ENCODE measurements at places on chromosomes 13 and 19. TPM values are rescaled to one million over a fixed set of nuclear protein-coding genes. Genes with fewer than 3 reads are reported as not detected.

GRCh38 chr19:46069806-46070341, 29.1 kb upstream of the IGFL4 start:
- no peak for DNase-seq
- H3K4me1 ChIP-seq, result no peaks in the 10 kb centered on the region
- peaks cover 91% of the 10 kb centered on the region for H3K27me3 ChIP-seq
- no peak overlapping the region for H3K27ac ChIP-seq
- no peaks in the 10 kb centered on the region for H3K36me3 ChIP-seq
- H3K4me3 ChIP-seq, result no peak overlapping the region

DNA sequence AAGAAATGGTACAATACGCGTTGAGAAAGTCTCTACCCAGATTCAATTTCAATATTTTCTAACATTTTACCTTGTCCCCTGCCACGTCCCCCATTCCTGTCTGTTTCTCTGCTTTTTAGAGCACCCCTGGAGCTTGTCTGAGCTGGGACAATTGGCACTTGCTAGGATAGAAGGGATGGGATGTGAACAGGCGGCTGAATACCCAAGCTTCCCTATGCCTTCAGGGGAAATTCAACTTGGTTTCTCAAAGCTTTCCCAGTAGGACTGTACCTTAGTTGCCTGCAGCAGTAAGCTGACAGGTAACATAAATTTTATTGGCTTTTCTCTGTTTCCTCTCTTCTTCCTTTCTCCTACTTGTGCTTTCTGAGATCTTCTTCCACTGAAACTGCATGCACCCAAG, 1663.3 kb downstream of the EFNB2 start:
- H3K4me1 ChIP-seq, result peaks cover 25% of the 10 kb centered on the region
- peaks cover 18% of the 10 kb centered on the region for H3K36me3 ChIP-seq
- H3K4me3 ChIP-seq, result no peak overlapping the region
- H3K27ac ChIP-seq, result no peak overlapping the region
- DNase-seq, result no peak

GRCh38 chr13:75766636-75767035, 130.5 kb downstream of the LMO7 start:
- H3K36me3 ChIP-seq, result peaks cover 7% of the 10 kb centered on the region
- no peak for DNase-seq
- peak overlapping the region; percentile 54 for H3K4me3 ChIP-seq
- peak overlapping the region; percentile 87 for H3K27ac ChIP-seq
- peaks cover 55% of the 10 kb centered on the region for H3K4me1 ChIP-seq
- H3K27me3 ChIP-seq, result no peaks in the 10 kb centered on the region

DNA sequence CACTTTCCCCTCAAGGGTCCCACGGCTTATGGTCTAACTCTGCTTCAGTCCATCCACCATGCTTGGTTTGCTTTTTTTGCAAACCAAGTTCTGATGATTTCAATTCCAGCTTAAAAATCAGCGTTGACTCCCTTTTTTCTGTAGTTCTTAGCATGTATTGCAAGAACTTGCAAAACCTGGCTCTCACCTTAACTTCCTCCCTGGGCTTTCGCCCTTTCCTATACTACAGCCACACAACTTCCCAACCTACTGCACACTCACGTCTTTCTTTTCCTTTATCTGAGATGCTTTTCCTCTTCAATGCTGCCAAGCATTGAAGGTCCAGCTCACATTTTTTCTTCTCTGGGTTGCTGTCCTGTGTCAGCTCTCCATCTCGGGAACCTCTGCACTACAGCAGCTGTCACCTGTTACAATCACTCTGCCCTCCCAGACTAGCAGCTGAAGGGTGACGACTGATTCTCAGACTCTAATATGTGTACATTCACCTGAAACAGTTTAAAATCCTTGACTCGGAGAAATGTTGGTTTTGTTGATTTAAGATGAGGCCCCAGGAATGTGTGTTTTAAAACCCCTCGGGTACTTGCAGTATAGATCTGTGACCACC, 143.7 kb downstream of the FREM2 start:
- DNase-seq, result no peak
- H3K36me3 ChIP-seq, result no peaks in the 10 kb centered on the region
- H3K27me3 ChIP-seq, result peaks cover 5% of the 10 kb centered on the region
- H3K4me3 ChIP-seq, result no peak overlapping the region
- no peaks in the 10 kb centered on the region for H3K4me1 ChIP-seq
- H3K27ac ChIP-seq, result no peak overlapping the region

GRCh38 chr19:51094696-51095279, 12.1 kb upstream of the KLK14 start:
- H3K4me1 ChIP-seq, result peaks cover 34% of the 10 kb centered on the region
- no peak overlapping the region for H3K27ac ChIP-seq
- no peaks in the 10 kb centered on the region for H3K27me3 ChIP-seq
- H3K36me3 ChIP-seq, result peaks cover 16% of the 10 kb centered on the region

Gene SERP2
- not detected for total RNA-seq

DNA sequence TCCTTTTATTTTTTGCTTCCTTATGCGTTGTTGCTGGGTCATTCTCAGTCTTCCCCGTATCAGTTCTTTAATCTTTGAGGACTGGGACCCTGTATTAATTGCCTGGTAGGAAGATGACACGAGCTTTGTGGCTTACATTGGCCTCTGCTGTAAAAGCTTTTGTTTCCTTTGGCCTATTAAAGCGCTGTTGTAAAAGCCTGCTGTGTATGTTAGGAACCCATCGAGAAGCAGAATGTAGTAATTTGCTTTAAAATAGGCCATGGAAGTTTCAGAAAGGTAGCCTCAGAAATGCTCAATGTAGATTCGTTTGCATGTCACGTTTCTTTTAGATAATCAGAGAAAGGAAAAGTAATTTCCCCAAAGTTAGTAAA, 257.5 kb upstream of the STARD13 start:
- no peaks in the 10 kb centered on the region for H3K27me3 ChIP-seq
- H3K36me3 ChIP-seq, result no peaks in the 10 kb centered on the region
- no peak for DNase-seq
- peaks cover 42% of the 10 kb centered on the region for H3K4me1 ChIP-seq
- H3K4me3 ChIP-seq, result peak overlapping the region; percentile 92

DNA sequence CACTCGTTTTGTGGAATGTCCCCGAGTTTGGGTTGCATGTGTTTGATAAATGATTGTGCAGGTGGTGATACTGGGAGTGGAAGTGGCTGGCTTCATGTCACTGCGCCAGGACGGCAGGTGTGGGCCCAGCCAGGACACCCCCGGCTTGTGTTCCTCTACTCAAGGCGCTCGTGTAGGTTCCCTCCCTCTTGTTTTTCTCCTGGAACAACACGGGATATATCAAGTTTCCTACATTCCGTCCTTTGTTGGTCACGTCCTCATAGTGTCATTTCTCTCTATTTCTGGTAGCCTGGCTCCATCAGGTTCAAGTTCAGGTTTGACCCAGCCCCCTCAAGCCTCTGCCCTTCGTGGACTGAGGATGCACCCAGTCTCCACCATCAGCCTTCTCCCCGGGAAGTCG, 16.3 kb downstream of the IL17D start:
- H3K36me3 ChIP-seq, result no peaks in the 10 kb centered on the region
- H3K27me3 ChIP-seq, result peaks cover 13% of the 10 kb centered on the region
- peaks cover 13% of the 10 kb centered on the region for H3K4me1 ChIP-seq
- no peak for DNase-seq
- H3K4me3 ChIP-seq, result no peak overlapping the region

DNA sequence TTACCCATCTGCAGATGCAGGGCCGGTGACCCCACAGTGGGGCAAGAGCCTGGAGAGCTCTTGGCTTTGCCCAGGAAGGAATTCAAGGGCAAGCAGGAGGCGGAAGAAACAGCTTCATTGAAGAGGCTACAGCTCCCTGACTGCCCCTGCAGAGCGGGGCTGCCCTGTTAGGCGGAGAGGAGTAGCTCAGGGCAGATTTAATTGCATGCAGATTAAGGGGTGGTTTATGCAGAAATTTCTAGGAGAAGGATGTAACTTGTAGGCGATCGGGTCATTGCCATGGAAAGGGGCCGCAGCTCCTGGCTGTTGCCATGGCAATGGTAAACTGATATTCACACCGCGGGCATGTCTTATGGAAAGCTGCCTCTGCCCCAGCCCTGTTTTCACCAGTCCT, 94.1 kb downstream of the ATP11A start:
- peaks cover 5% of the 10 kb centered on the region for H3K4me1 ChIP-seq
- no peaks in the 10 kb centered on the region for H3K27me3 ChIP-seq
- H3K36me3 ChIP-seq, result peaks cover 14% of the 10 kb centered on the region
- no peak for DNase-seq
- H3K4me3 ChIP-seq, result no peak overlapping the region

Gene LAIR2
- not detected for total RNA-seq

DNA sequence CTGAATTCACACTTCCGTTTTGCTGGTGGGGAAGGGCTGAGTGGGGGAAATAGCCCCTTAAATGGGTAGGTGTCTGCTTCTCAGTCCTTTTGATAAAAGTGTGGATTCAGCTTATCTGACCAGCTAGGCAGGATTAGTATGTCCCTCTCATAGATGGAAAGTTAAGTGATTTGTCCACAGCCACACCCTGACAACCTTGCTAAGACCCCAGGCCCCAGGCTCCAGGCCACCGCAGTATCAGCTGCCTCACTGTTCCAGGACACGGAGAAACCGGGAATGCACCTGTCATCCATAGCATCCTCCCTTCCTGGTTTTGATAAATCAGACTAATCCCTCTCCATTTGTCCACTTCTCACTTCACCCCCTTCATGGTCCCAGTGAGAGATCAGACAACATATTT, 197.7 kb downstream of the USP12 start:
- DNase-seq, result no peak
- H3K27ac ChIP-seq, result no peak overlapping the region
- H3K27me3 ChIP-seq, result no peaks in the 10 kb centered on the region
- H3K4me3 ChIP-seq, result no peak overlapping the region

GRCh38 chr13:76538004-76538403, 348.2 kb downstream of the KCTD12 start:
- H3K4me1 ChIP-seq, result no peaks in the 10 kb centered on the region
- peaks cover 22% of the 10 kb centered on the region for H3K27me3 ChIP-seq
- no peak for DNase-seq
- H3K4me3 ChIP-seq, result no peak overlapping the region

DNA sequence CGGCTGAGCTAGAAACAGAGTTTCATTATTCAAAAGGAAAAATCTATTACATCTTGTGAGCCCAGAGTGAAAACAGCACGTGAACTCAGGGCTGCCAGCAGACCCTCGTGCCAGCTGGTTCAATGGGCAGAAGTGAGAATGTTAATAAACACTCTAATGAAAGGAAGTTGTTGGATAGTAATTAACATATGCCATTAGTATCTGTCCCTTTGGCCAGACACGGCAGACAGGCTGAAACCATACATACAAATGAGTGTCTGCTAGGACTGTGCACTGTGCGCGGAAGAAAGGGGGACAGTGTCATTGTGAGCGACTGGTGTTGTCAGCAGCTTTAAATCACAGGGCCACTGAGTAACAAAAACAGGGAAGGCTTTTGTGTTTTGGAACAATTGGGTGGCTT, 121.9 kb upstream of the TSC22D1 start:
- no peak overlapping the region for H3K27ac ChIP-seq
- DNase-seq, result no peak
- H3K36me3 ChIP-seq, result no peaks in the 10 kb centered on the region
- no peaks in the 10 kb centered on the region for H3K27me3 ChIP-seq
- peaks cover 2% of the 10 kb centered on the region for H3K4me1 ChIP-seq

Gene CYP4F3
- not detected for total RNA-seq

GRCh38 chr19:17965370-17966128, 1.4 kb upstream of the KCNN1 start:
- no peak for DNase-seq
- H3K27me3 ChIP-seq, result peaks cover 34% of the 10 kb centered on the region
- no peak overlapping the region for H3K4me3 ChIP-seq

DNA sequence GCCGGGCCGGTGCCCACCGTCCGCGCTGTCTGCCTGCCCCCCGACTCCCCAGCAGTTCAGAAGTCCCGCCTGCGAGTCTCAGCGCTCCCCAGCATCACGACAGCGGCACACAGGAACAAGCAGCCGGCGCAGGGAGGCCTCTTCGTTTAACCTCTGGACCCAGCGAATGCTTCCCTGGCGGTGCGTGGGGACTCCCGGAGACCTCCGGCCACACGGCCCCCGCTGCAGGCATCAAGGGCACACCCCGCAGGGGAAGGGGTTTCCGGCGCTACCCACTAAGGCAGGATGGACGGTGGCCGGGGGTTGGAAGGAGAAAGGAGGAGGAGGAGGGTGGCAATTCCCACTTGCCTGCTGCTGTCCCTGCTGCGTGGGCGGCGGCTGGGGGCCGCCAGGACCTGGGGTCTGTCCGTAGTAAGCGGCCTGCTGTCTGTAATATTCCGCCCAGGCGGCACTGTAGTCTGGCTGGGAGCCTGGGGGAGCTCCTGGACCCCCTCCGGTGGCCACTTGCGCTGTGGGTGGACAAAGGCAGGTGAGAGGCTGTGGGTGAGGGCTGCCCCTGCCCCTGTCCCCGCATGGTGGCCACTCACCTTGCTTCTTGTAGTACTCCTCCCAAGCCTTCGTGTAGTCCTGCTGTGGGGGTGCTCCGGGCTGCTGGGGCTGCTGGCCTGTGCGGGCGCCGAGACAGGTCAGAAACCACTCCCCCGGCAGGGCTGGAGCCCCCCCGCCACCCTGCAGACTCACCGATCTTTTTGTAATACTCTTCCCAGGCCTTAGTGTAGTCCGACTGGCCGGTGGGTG, 9.6 kb downstream of the KHSRP start:
- H3K36me3 ChIP-seq, result peaks cover 56% of the 10 kb centered on the region
- no peaks in the 10 kb centered on the region for H3K4me1 ChIP-seq
- H3K27me3 ChIP-seq, result no peaks in the 10 kb centered on the region
- H3K27ac ChIP-seq, result no peak overlapping the region

Gene XRCC1
- 38.2 TPM for total RNA-seq

Gene SH2D3A
- 46.5 TPM for total RNA-seq

Gene ARRDC2
- total RNA-seq, result 177 TPM

DNA sequence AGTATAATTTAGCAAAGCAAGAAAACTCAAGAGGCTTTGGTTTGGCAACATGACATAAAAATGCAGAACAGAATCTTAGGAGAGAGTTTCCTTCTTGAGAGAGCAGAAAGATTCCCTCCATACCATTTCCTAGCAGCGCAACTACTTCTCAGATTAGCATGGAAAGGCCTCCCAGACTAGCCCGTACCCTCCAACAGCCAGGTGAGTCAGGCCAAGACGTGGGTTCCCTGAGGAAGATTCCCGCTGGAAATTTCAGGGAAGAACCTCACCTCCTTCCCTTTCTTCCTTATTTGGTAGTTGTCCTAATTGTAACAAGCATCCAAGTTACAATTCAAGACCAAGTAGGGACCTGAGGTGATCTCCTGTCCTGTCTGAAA, 12.3 kb downstream of the COL4A2 start:
- H3K27me3 ChIP-seq, result peaks cover 24% of the 10 kb centered on the region
- H3K4me3 ChIP-seq, result no peak overlapping the region
- H3K27ac ChIP-seq, result no peak overlapping the region

Gene GRK1
- not detected for total RNA-seq

All from naive thymus-derived CD8-positive, alpha-beta T cell (primary cell).